Muscle of back (tissue), 13 donors: ENCODE measurements at places on chromosomes 4 and X. TPM values are rescaled to one million over a fixed set of nuclear protein-coding genes. Genes with fewer than 3 reads are reported as not detected.
A peak's percentile ranks its signal among the peaks of the same experiment; 100 is the strongest.

DNA sequence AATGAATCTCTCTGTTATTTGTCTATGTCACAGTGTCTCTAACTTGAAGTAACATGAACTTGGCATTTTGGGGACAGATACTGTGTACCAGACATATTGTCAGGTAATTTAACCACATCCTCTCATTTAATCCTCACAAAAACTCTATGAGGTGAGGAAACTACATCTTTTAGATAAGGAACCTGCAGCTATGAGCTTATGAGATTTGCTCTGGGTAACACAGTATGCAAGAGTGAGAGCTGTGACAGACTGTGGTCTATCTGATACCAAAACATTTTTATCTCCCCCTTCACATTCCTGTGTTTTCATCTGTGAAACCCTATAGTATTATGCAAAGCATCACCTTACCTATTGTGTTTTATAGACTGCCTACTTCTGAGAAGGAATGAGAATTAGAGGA lies 58.4 kb upstream of the HS3ST1 start:
- no peak for DNase-seq

GRCh38 chrX:94493405-94493804 lies 819.4 kb downstream of the FAM133A start:
- no peak for DNase-seq

GRCh38 chr4:17561195-17561909 lies 15.6 kb upstream of the LAP3 start:
- DNase-seq, result no peak

- DNase-seq, result no peak
Observed at GRCh38 chrX:5842601-5843000, 386.1 kb downstream of the NLGN4X start.

GRCh38 chr4:88514557-88515511 lies 8.7 kb downstream of the PYURF start:
- DNase-seq, result no peak

GRCh38 chr4:38681281-38681991 lies 17.4 kb downstream of the KLF3 start:
- DNase-seq, result peak; percentile 91

DNA sequence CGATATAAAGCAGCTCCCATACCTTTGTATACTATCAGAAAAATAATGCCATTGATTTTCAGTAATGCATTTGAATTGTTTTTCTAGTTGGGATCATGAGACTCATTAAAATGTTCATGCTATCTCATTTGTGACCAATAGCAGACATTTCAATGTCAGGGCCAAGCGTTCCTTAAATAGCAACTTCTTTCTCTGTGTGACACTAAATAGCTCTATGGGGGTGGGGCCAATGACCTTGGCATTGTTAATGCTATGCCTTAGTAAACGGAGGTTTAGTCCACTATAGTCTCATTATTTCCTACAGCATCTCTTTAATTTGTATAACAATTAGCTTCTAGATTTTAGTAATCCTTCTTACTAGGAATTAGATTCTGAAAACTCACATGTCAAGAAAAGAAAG lies 48.6 kb upstream of the ARHGAP24 start:
- no peak for DNase-seq

GRCh38 chr4:16255730-16256129 lies 29.5 kb upstream of the TAPT1 start:
- DNase-seq, result no peak

- DNase-seq, result no peak
Observed at GRCh38 chrX:71619193-71619592, 882 bp upstream of the CXCR3 start.

- DNase-seq, result no peak
Observed at GRCh38 chr4:145388043-145388442, 93.6 kb upstream of the SMAD1 start.

GRCh38 chr4:76850010-76850441 lies 47.9 kb downstream of the SOWAHB start:
- DNase-seq, result peak; percentile 82

DNA sequence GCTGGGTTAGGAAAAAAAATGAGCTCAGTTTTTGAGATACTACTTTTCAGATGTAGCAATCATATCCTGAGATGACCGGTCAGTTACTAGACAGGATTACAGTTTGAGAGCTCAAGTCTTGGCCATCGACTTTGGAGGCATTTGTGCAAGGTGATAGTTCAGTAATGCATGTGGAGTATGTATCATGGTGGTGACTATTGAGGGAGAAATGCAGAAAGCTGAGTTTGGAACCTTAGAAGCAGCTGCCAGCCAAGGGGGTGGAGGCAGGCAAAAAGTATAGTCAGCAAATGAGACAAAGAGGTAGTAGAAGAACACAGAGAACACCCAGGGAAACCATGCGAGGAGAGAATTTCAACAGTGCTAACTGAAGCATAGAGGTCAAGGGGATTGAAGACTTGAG lies 48.7 kb upstream of the SLC4A4 start:
- no peak for DNase-seq

Gene INTS6L
- polyA plus RNA-seq, result 9.4 TPM

- no peak for DNase-seq
Observed at GRCh38 chr4:52052475-52052780, 1.3 kb downstream of the SPATA18 start.

DNA sequence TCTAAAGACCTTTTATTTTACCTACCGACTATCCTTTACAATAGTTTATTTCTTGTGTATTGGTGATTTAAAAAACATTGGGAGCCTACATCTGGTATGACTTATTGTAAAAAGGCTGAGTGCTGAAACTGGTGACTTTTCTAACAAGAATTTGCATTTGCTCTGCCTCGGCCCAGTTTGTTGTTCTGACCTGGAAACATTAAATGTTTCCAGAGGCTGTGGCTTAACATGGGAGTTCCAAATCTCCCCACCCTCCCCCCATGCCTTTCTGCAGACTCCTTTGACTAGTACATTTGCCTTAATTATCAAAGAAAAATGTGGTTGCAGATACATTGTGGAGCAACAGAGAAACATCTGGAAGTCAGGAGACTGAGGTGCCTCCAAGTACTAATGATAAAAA lies 39.8 kb downstream of the SPCS3 start:
- no peak for DNase-seq

Gene OPHN1
- polyA plus RNA-seq, result 15.3 TPM

GRCh38 chrX:6299724-6300123 lies 71.1 kb upstream of the NLGN4X start:
- no peak for DNase-seq

Gene MAPK10
- polyA plus RNA-seq, result 2.4 TPM

Gene PRSS12
- 3.6 TPM for polyA plus RNA-seq

DNA sequence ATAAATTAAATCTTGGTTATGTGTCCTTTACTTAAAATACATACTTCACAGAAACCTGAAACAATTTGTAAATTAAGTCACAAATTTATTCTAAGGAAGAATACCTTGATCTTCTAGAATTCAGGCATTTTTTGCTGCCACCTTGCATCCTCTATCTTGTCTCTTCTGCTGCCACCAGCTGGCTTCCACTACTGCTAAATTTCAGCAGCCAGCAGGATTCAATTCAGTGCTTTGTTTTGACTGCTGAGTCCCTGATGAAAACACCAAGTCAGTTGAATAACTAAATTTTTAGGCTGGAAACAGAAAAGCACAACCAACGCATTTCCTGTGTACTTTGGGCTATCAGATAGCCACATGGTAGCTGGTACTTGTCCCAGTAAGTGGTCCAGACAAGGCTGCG lies 2.4 kb upstream of the MBTPS2 start:
- no peak for DNase-seq

Gene CDX4
- not detected for polyA plus RNA-seq

Gene SPANXA2
- polyA plus RNA-seq, result not detected

DNA sequence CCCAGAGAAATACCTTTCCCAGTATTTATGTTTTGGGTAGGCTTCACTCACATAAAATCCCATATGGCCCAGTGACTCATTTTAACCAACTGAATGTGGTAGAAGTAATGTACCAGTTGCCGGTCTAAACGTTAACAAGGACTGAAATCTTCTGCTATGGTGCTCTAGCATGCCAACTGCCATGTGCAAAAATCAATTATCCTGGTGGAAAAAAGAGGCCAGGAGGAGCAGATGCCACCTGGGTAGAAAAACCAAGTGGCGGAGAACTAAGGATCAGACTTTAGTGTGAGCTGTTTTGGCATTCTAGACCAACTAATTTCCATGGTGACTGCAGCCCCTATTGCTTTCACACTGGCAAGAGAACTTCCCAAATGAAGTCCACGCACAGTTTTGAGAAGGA lies 1660.7 kb upstream of the ADGRL3 start:
- DNase-seq, result no peak

DNA sequence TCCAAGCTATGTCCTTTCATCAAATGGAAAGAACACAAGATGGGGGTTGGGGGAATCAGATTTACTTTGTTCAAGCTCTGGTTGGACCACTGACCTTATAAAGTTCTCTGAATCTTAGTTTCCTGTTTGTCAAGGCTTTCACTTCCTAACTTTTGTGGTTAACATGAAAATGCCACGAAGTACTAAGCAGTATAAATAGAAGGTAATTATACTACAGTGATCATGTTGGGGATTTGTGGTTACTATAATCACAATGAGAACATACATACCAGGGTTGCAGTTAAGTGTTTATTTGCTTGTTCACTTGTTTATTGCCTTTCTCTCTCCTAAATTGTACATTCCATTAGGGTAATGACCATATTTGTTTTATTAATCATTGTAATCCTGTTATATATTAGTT lies 53.2 kb downstream of the SPRY1 start:
- no peak for DNase-seq

DNA sequence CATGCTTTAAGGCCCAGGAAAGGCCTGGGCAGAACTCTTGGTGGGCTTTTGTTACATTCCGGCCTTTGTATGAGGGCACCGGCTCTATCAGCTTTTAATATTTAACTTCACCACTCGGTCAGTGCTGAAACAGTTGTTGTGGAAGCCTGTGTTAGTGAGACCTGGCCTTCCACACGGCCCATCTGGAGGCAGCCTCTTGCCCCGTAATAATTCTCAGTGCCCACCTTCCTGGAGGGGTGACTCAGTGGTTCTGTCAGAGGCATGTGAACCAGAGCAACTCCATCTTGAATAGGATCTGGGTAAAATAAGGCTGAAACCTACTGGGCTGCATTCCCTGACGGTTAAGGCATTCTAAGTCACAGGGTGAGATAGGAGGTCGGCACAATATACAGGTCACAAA lies 162.0 kb upstream of the STS start:
- no peak for DNase-seq

- DNase-seq, result no peak
Observed at GRCh38 chr4:110231869-110232268, 33.5 kb upstream of the ELOVL6 start.

DNA sequence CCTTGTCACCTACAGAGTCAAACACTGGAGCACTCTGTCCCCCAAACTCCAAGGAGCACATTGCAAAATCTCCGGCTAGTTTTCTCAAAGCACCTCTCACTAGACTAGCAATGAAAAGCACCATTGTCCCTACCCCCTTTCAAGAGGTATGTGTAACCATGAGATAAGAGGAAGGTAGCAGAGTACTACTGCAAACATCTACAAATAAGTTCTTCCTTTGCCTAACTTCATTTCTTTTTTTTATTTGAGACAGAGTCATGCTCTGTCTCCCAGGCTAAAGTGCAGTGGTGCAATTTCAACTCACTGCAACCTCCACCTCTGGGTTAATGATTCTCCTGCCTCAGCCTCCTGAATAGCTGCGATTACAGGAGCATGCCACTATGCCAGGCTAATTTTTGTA lies 17.7 kb downstream of the PPP4R3C start:
- no peak for DNase-seq

Gene TLR6
- 0.91 TPM for polyA plus RNA-seq

Gene CXCL9
- 0.31 TPM for polyA plus RNA-seq

Gene FAT1
- 116 TPM for polyA plus RNA-seq

GRCh38 chr4:6050551-6050950 lies 32.3 kb upstream of the C4orf50 start:
- DNase-seq, result no peak

DNA sequence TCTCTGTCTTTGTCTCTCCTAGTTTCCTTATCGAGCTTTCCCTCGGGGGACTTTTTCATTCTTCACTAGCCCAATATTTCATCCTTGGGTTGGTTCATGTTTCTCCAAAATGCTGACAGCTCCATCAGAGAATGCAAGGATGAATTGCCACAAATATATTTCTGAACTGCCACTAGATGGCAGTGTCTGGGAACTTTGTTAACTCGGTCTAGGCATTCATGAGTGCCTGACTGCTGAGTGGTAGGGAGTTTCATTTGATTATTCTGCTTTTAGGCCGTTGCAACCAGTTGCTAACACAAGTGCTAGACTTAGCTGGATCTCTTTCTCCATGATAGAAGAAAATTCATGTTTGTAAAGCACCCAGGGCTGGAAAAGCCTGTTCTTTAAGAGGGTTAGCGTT lies 73.5 kb upstream of the RAP2C start:
- DNase-seq, result peak; percentile 78

DNA sequence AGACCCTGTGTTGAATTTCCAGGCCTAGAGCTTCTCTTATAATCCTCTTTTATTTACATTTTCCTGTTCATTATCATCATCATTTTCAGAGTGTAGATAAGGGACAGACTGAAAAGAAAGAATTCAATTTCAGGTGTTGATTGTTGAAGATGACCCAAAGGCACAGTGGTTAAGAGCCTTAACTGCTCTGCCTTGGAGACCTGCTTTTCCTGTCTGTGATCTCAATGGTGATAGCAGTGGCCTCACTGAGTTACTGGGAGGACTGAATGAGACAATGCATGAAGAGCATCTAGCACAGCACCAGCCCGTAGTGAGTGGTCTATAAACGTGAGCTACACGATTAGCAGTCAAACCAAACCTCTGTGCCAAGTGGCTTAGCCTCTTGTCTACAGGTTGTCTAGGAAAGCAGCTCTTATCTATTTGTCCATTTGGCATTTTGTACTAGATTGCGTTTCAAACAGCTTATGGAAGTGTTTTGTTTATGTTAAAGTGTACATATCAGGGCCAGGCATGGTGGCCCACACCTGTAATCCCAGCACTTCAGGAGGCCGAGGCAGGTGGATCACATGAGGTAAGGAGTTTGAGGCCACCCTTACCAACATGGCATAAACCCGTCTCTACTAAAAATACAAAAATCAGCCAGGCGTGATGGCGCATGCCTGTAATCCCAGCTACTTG lies 41.5 kb downstream of the SETD7 start:
- no peak for DNase-seq

Gene XAGE1A
- polyA plus RNA-seq, result not detected

GRCh38 chr4:26235500-26235899 lies 85.3 kb upstream of the RBPJ start:
- DNase-seq, result peak; percentile 55

GRCh38 chr4:165662341-165662740 lies 210.7 kb upstream of the TLL1 start:
- DNase-seq, result peak; percentile 90

Gene ADH1C
- polyA plus RNA-seq, result 6.3 TPM
